ENCODE measurements at places on chromosomes 1 and 21.

DNA sequence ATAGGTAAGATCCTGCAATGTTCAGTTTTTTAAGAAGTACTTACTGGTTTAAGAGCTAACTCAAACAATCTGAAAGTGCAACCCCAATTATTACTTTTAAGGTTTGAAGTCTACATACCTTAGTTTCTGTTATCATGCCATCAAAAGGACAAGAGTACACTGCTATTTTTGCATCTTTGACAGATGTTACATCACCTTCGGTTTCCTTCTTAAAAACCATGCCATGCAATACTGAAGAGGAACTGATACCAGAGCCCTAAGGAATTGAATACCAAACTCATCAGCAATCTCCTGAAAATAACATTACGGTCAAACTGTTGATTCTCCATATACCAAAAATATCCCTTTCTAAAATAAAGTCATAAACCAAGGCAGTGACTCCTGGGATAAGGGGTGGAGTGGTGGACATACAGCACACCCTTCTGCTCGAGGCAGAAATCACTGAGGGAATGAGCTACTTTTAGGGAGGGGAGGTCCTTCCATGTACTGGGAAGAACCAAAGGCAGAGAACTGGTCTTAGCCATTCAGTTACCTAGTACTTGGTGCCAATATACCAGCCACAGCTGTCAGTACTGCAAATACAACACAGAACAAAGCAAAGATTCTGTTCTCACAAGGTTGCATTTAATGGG is 8.5 kb downstream of the CCT8 start:
- DNase-seq = no peak

- no peak for DNase-seq
Measured at GRCh38 chr1:53705446-53706096, 33.4 kb downstream of the GLIS1 start.

DNA sequence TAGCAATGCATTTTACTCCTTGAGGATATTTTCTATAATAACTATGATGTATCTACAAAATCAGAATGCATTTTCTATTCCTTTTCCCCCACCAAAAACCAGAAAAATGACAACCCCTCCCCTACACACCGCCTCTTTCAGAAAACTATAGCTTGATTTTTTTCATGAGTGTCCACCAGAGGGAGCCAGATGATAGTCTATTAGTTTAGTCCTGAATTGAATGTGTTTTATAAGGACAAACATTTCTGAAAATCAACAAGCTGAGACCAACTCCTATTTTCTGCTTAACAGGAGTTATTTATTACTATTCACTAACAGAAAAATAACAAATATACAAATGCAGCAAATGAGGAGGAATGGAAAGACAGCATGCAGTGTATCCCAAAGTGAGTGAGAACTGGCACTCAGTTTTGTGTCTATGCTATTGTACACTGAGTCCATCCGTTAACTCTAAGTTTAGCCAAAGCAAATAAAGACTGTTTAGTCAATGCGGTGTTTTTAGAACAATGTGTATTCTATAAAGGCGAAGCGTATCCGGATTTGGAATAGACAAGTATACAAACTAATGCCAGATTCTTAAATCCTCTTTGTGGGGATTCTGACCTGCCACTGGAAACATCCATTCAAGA is 182.6 kb downstream of the VAV3 start:
- DNase-seq = peak; percentile 30

DNA sequence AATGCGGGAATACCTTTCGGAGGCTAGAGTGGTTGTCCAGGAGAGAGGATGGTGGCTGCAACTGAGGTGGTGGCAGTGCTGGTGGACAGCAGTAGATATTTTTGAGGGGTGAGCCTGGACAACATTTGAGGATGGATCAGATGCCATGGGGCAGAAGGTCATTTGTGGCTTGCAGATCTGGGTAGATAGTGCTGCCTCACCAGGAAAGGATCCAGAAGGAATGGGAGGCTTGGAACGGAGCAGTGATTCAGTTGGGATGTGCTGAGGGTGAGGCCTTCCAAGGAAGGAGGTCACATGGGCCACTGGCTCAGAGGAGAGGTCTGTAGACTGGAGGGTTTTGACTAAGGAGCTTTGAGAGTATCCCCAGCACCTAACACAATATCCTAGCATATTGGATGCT is 110.8 kb upstream of the KAZN start:
- no peak for DNase-seq

GRCh38 chr1:109620401-109620791 is 759 bp downstream of the AMPD2 start:
- DNase-seq = no peak

DNA sequence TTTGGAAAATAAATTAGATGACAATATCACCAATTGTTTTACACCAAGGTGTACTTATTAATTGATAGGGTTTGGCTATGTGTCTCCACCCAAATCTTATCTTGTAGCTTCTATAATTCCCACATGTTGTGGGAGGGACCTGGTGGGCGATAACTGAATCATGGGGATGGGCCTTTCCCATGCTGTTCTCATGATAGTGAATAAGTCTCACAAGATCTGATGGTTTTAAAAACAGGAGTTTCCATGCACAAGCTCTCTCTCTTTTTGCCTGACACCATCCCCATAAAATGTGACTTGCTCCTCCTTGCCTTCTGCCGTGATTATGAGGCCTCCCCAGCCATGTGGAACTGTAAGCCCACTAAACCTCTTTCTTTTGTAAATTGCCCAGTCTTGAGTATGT is 131.0 kb upstream of the LMO4 start:
- DNase-seq = no peak

DNA sequence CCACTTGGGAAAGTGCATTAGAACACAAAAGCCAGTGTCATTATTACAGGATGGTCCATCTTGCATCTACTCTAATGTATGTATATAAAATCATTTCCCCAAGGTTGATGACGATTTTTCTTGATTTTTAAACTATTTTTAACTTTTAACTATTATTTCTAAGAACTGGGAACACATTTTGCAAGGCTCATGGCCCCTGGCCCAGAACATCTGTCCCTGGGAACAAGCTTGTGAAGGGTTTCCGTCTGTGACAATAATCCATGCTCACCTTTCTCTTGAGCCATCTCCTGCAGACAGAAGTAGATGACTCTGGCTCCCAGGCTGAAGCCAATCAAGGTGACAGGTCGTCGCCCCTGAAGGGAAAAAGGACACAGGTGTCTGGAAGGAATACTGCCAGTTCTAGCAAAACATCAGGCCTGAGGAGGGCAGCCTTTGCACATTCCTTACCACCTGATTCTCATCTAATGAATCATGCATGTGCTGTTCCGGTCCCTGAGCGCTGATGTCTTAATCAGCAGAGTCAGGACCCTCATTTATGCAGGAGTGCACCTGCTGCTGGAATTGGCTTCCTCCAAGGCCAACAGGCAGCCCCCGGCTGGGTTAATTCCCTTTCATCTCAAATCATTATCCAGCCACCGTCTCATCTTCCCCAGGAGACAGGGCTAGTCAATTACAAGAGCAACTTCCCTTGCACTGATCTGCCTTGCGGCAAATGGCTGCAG is 62.5 kb downstream of the TMCO4 start:
- DNase-seq = no peak

GRCh38 chr1:160542303-160542945 is 19.4 kb upstream of the SLAMF6 start:
- no peak for DNase-seq

DNA sequence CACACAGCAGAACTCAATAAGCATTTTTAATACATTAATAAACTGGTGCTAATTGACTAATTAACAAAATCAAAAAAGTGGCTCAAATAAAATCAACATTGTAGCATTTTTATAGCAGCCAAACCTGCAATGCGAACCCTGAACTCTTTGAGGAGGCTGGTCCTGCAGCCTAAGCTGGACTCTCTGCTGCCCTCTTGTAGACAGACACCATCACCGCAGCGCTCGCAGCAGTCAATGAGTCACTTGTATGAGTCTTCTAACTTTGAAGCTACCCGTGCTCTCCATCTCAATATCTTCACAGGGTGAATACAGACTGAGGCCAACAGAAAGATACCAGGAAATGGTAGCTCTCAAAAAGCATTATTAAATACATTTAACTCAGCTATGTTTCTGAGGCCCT is 9.7 kb upstream of the KRTAP7-1 start:
- DNase-seq = peak; percentile 7

DNA sequence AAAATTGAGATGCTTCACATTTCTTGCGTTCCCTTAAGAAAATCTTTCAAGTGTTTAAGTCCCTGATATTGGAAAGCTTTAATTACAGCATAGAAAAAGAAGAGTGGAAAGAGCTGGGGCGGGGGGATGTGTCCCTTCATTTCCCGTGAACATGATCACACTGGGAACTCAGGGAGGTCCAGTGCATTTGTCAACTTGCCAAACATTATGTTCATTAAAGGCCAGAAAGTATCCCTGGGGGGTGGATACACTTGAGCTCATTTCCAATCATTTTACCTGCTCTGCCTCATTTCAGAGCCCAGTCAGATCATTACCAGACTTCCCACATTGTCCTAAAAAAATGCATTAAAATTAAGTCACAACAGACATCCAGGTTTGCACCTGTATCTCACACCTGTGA is 123.6 kb upstream of the KCNJ15 start:
- no peak for DNase-seq

DNA sequence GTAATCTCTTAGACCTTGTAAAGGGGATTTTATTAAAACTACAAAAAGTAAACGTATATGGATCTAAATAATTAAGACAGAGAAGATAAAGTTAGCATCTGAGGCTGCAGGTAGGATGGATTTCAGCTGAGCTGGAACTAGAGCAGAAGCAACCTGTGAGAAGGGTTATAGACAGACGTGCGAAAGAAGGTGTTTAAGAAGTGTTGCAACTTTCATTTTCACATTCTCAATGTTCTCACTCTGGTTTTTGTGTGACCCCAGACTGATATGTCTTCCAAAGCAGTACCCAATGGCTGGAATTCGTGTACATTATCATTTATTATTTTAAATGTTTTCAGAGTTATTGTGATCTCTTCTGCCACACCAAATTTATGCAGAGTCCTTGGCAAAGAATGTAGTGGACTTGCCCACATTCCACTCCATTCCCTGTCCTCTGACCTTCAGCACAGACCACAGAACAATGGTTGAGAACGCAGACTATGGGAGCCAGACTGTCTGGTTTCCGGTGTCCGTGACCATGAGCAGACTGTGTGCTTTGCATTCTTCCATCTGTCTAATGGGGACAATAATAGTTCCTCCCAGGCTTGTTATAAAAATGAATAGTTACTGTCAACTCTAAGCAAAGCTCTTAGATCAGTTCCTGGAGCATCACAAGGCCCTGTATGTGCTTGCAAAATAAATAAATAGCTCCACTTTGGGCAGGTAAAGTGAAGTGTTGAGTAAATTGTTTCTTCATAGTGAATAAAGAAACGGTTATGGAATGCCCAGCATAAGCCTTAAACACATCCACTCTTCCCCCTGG is 140.6 kb upstream of the SAMSN1 start:
- DNase-seq = peak; percentile 19
